ENCODE measurements at places on chromosomes 5 and 9.

- no peak for DNase-seq
Measured at GRCh38 chr5:111411301-111411700, 101.0 kb downstream of the STARD4 start.

GRCh38 chr5:42168091-42168670 is 243.1 kb downstream of the FBXO4 start:
- no peak for DNase-seq

DNA sequence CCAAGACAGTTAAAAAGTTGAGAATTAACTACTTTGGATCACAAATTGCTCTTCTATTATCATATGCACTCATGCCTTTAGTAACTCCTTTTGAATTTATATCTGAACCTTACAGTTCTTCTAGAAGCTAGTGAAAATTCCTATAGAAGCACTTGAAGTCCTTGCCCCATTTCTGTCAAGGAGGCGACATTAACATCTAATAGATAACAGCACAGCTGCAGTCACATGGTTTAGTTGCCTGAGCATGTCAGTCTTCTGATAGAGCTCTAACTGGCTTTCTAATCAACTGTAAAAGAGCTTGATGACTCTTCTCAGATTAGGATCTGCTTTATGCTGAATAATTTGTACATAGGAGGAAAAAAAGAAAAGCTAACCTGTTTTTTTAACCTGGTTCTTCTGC is 9.0 kb downstream of the RFESD start:
- DNase-seq: no peak

DNA sequence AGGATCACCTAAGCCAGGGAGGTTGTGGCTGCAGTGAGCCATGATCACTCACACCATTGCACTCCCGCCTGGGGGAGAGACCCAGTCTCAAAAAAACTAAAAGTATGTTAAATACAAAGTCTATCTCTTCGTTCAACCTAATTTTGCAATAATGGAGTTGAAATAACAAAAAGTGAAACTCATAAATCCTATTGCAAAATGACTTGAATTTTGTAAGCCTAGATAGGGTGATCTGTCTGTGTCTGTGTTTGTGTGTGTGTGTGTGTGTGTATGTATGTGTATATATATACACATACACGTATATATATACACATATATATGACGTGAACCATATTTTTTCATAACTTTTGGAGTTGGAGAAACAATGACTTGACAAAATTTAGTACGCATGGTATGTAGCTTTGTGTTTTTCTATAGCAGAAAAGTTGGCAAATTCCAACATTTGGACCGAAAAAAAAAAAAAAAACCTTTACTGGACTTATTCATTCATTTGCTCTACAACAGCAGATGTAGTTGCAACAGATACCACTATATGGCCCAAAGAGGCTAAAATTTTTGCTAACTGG is 76.9 kb upstream of the CDH6 start:
- DNase-seq: no peak

DNA sequence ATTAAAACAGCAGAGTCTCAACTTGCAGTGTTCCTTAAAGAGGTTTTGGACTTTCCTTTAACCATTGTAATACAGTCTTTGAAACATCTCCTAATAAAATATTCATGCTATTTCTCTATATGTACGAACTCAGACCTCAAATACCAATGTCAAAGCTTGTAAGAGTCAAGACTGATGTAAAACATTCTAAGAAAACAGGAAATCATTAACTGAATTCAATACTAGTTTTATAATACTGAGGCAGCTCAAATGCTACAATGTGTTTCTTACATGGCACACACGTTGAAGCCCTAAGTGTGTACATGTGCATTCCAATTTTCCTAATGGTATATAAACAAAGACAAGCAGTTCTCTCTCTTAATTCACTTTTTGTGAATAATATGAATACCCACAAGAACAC is 11.6 kb downstream of the PSIP1 start:
- DNase-seq: no peak

- no peak for DNase-seq
Measured at GRCh38 chr5:150153957-150154617, 1.6 kb downstream of the PDGFRB start.

GRCh38 chr9:79210541-79211243 is 361.1 kb upstream of the TLE4 start:
- DNase-seq: no peak

DNA sequence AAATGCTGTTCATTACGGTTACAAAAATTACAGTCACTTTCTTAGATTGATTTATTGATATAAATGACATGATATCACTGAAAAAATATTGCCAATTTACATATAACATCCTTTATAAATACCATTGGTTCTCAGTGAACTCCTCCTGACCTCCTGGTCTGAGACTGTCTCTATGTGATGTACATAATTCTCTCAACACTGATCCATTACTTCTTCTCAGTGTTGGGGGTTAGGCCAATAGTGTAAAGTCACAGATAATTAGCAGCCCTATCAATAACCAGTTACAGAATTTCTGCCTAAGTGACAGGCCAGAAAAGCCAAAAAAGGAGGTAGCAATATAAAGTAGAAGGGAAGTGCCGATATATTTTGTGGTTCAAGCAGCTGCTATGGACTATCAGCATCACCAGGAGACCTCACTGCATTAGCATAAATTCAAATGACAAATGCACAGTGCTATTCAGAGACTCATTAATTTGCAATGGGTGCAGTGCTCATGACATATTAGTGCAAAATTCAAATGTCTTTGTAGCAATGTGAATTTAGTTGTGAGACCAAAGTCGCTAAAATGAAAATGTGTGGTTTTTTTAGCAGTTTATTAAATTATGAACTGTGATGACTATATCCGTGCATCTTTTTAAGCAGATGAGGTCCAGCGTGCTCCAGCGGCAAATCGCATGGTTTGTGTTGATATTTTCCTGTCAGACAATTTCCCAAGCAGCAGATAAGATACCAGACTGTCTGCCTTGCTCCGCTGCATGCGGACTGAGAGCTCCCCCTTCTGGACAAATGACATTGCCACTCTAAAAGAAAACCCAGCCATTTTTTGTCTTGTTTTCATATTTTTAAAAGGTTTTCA is 144.6 kb downstream of the CETN3 start:
- DNase-seq: peak; percentile 13

DNA sequence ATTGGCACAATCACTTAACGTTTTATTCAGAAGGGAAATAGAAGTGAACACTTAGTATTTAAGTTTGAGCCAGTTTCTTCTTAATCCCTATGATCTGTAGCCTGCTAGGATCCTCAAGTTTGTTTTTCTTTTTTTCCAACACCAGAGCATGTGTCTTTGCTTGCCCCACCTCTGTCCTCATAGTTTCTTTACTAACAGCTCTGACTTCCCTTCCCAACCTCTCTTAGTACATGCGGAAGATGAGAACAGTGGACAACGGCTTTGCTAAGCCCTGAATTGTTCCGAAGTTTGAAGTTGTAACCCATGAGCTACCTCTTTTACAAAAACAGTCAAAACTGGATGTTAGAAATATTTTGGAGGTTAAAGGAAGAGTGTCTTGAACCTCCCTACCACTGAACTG is 61.7 kb upstream of the TAF11L2 start:
- DNase-seq: no peak

- DNase-seq: no peak
Measured at GRCh38 chr5:44443172-44443571, 54.0 kb upstream of the FGF10 start.

DNA sequence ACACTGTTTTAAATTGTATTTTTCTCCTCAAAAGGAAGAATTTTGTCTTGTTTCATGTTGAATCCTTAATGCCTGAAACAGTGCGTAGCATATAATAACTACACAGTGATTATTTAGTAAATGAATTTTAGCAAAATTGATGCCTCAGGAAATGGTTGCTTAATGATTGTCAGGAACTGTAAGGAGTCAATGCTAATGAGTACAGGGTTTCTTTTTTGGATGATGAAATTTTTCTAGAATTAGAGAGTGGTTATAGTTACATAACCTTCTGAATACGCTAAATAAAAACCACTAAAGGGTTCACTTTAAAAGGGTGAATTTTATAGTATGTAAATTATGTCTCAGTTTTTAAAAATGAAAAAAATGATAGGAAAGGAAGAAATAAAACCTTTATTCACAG is 14.9 kb downstream of the FAM151B start:
- no peak for DNase-seq

GRCh38 chr9:108002371-108002956 is 512.9 kb upstream of the KLF4 start:
- DNase-seq: no peak

DNA sequence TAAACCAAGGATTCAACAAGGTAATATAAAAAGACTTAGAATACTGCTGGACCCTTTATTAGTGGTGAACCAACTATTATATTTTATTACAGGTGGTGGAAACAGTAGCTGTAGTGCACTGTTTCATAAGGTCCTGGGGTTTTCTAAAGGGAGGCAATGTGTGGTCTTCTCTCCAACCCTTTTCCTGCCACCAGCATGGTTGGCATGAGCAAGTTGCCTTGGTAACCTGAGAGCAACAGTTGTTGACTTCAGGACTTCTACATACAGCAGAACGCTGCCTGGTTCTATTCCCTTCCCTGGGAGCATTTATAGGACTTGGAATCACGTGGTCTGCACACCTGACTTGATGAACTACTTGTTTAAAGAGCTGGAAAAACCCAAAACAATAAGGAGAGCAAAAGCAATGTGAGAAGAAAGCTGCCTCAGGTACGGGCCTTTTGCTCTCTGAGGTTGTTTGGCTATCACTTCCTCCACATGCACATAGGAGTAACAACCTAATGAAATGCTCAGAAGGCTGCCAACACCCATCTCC is 81.1 kb upstream of the RAI14 start:
- no peak for DNase-seq

- DNase-seq: no peak
Measured at GRCh38 chr5:39328731-39329130, 35.6 kb downstream of the C9 start.

Measured in effector CD8-positive, alpha-beta T cell (primary cell).